ENCODE measurements at places on chromosomes 12 and 14.

DNA sequence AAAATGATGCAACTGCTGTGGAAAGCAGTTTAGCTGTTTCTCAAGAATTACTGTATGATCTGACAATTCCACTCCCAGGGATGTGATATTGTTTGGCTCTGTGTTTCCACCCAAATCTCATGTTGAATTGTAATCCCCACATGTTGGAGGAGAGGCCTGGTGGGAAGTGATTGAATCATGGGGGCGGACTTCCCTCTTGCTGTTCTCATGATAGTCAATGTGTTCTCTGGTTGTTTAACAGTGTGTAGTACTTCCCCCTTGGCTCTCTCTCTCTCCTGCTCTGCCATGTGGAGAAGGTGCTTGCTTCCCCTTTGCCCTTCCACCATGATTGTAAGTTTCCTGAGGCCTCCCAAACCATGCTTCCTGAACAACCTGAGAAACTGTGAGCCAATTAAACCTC, 93.4 kb upstream of the CPM start:
- no peak for DNase-seq

DNA sequence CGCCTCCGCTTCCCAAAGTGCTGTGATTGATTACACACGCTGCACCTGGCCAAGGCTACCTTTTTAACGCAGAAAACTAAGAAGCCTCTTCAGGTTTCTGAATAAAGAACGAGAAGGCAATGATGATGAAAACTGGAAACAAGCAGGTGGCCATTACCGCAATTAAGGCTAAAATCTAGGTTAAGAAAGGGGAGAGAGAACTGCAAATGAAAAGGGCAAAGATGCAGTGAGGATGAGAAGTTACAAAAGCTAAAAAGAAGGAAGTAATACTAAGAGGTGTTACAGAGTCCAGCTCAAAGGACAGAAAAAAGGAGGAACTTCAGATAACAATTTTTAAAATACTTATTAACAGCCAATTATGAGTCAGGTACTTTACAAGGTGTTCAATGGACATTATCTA, 79.7 kb downstream of the DUSP16 start:
- DNase-seq, result no peak

DNA sequence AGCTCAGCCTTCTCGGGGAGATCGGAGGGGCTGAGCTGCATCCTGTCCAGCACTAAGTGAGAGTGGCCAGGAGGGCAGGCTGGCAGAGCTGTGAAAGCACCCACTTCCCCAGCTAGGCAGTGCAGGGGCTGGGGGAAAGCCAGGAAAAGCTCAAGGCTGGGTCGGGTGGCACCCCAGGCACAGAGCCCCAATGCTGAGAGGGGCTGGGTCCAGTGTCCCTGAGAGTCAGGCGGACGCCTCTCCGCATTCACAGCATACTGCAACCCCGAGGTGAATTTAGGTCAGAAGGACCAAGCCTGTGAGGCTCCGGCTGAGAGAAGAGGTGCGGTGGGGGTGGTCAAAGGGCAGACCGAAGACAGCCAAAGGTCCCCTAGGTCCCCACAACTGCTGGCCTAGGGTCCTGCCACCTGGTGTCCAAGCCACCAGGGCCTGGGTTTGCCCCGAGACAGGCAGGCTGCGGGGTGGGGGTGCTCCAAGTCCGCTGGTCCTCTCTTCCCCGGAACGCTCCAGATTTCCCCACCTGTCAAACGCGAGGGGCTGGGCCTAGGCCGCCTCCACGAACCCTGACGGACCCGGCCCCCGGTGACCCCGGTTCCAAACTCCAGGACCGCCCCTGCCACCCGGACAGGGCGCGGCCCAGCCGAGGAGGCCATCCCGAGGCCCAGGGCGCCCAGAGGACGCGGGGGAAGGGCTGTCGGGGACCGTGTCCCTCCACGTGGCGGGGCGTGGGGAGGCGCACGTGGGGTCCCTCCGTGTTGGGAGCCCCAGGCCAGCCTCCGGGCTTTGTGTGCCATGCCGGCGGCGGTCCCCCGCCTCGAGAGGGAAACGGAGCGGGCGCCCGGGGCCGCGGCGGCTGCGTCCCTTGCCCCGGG, 527 bp downstream of the CAMKK2 start:
- DNase-seq, result peak; percentile 41

DNA sequence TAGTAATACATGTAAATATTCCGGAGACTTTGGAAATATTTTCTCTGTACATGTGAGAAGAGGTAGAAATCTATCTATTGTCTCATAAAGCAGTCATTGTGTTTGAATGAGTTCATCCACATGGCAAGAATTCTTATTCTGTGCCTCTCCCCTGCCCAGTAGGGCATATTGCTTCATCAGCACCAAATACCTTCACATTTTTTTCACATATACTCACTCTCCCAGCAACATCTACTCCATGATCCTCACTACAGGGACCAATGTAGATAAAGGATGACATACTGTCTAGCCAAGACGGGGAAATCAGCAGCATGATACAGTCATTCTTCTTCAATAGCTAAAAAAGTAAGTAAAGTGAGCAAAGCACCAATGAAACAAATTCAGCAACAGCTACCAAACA, 1.3 kb upstream of the TAS2R14 start:
- no peak for DNase-seq

GRCh38 chr12:41228066-41228820, 40.1 kb downstream of the PDZRN4 start:
- no peak for DNase-seq

- no peak for DNase-seq
These were observed 13.9 kb upstream of the SIVA1 start for GRCh38 chr14:104739026-104739425.

GRCh38 chr14:105476097-105476830, 1.6 kb downstream of the CRIP2 start:
- DNase-seq, result no peak

DNA sequence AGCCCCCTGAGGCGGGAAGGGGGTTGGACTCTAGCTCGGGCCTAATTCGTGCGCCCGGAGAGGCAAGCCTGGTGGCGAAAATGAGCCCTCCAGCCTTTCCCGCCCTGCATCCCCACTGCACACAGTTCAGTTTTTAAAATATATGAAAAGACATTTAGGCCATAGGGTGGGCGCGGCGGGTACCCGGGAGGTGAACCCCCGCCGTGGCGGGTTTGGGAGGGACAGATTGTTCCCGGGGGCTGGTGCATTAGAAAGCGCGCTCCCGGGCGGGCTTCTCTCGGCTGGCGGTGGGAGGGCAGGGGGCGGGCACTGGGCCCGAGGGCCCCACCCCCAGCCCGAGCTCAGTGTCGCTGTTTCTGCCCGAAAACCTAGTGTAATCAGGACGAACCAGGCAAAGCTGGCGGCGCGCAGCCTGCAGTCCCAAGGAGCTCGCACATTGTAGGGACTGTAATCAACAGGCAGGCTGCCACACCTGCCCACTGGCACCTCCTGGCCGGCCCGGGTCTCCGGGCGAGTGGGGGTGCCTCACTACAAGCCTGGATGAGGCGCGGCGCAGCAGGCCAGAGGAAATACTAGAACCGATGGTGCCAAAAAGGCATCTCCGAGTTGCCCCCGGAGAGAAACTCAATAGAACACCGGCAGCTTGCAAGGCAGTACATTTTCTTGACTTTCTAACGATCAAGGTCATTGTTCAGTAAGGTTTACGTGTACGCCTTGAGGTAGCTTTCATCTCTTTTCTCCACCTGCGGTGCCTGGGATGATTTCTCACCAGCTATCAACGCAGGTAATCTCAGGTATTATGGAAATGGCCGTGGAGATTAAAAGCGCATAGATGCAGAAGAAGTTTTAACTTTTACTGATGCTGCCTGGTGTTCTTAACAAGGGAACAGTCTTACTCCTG, 764 bp upstream of the SPTB start:
- peak; percentile 79 for DNase-seq

DNA sequence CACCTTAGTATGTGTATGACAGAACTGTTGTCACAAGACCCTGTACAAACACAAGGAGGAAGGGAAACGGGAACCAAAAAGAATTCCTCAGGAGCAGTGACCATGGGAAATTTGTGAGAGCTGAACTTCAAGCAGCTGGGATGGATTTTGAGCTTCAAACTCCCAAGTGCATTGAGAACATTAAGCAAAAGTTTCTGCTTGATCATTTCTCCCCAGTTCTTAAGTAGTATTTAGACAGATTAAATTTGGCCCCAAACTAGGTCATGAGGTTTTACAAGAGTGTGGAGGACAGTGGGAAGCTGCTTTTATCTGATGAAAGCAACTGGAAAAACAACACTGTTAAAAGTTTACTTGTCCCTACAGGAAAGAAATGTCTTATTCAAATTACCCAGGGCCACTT, 206.0 kb upstream of the DCN start:
- no peak for DNase-seq

All from activated CD4-positive, alpha-beta T cell treated with anti-CD3 and anti-CD28 coated beads for 36 hours (primary cell).